Stimulated activated CD8-positive, alpha-beta memory T cell treated with anti-CD3 and anti-CD28 coated beads, Interleukin-4, amount 100 ng/mL, for 1 hour (primary cell): ENCODE measurements at places on chromosomes 12 and 14.

DNA sequence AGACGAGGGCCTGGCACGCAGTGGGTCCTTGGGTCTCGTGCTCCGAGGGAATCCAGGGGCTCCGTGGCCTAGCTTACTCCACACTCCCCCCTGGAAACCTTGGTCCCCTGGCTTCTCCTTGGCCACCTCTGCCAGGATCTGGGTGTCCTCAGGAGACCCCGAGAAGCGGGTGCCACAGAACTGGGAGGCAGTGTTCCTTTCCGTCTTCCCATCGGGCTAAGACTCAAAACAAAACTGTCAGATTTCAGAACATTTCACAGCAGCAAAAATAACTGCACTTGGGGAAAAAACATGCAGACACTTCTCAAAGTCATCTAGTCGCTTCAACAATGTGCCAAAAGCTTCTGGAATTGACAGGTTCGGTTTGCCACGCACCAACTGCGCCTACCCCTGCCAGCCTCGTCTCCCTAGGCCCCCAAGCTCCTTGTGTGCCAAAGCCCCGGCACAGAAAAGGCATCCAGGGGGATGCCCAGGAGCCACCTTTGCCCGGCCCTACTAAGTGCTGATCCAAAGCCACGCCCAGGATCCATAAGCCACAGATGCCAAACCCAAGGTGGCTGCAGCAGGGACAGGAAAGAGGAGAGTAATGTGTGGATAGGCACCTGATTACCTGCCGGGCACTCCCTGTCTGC, 58.4 kb upstream of the DIO3 start:
- no peak for DNase-seq

DNA sequence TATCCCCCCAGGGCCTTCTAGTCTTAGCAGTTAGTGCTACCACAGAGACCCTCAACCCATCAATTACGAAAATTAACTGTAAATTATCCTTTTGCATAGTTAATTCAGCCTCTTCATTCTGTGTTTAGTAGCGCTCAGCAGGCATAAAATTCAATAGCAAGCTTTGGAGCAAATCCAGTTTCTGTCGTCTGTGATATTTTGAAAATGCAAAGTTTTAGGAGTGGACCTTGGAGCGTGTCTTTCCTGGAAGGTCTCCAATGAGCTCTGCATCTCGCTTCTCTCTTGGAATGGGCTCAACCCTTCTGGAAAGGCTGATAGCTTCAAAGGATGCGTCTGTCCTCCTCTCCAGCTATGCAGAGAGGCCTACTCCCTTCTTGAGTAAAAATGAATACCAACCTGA, 222.9 kb downstream of the SLC15A4 start:
- DNase-seq, result no peak

GRCh38 chr12:12686925-12687324, 9.1 kb downstream of the GPR19 start:
- no peak for DNase-seq

GRCh38 chr12:115362339-115362976, 678.5 kb upstream of the TBX3 start:
- no peak for DNase-seq

GRCh38 chr14:54329082-54329695, 67.6 kb upstream of the CDKN3 start:
- DNase-seq, result no peak

GRCh38 chr12:56229916-56230431, at the start of gene SLC39A5:
SLC39A5 (plus strand) TSS chr12:56230051; CDS start chr12:56231275, 1,224 bp downstream.
- DNase-seq, result no peak

GRCh38 chr14:52485350-52485960, 66.8 kb downstream of the TXNDC16 start:
- no peak for DNase-seq

- DNase-seq, result no peak
Measured at GRCh38 chr12:76413121-76413520, 64.9 kb upstream of the BBS10 start.

DNA sequence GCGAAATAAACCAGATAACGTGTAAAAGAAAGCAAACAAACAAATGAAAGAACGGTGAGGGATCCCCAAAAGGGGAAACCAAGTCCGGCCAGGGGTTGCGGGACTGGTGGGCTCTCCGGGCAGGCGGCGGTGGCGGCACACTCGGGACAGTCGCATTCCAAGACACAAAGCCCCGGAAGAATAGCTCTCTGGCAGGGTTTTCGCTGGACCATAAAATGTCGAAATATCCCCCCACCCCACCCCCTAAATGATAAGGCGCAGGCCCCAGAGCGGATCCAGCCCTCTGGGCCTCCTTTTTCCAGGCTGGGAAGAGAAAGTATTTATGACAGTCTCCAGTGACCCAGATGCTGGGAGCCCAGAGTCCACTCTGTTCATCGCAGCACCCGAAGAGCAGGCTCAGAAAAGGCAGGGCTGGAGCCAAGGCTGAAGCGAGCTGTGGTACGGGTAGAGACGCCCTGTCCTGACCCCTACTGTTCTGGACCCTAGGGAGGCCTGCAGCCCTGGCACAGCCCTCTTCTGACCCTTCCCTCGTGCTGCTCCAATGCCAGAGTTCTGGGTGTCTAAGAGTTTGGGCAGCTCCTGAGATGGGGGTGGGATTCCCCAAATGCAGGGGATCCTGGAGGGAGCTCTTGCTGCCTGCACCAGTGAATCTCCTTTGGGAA, 2.1 kb upstream of the HOXC8 start:
- DNase-seq, result no peak

GRCh38 chr12:66331814-66332213, 29.5 kb downstream of the HELB start:
- no peak for DNase-seq

DNA sequence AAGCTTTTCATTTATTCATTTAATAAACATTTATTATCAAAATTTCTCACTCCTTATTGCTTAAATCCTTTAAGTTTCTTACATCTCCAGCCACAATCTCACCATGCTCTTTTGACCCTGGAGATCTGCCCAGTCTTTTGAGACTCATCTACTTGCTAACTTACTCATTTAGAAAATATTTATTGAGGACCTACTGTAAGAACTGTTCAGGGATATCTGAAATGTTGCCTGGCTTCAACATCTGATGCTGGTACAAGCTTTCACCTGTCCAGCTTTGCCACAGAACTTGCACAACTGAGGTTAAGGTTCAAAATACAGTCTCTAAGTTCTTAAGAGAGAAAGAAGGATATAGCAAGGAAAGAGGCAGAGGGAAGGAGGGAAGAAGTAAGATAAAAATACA, 17.5 kb upstream of the GXYLT1 start:
- DNase-seq, result no peak

- DNase-seq, result no peak
Measured at GRCh38 chr12:46523863-46524770, 151.5 kb upstream of the SLC38A2 start.

DNA sequence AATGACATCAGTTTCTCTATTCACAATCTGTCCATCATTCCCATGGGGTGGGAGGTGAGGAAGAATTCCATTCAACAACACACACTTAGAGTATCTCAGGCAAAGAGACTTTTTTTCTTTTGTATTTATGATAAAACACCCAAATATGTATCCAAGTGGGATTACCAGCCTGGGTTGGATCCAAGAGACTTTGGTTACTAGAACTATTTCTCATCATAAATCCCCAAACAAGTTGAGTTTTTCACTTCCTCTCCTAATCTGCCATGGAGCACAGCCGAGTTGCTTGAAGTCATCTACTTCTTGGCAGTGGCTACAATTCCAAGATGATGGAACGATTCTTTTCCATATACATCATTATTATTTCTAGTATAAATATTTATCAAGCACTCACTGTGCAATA, 209.2 kb upstream of the HMGA2 start:
- no peak for DNase-seq

GRCh38 chr14:70784886-70785285, 24.4 kb downstream of the MAP3K9 start:
- DNase-seq, result no peak

- DNase-seq, result no peak
Measured at GRCh38 chr14:30518867-30519560, 39.9 kb upstream of the G2E3 start.

DNA sequence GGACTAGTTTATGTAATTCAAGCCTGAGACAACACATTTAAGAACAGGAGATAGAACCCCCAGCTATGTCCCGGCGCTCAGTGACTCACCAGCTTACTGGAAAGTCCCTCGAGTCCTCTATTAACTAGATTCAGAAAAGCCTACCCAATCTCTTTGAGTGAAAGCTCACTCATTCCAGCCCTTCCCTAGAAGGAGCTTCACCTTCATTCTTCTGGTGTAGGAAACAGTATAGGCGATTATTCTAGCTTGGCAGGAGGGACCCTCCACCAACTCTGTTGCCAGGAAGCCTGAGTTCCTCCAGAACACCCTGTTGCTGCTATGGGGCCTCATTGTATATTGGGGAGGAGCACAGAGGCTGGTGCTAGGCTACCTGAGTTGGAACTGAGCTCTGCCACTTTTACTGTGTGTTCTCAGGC, 57.2 kb upstream of the AEBP2 start:
- DNase-seq, result no peak

DNA sequence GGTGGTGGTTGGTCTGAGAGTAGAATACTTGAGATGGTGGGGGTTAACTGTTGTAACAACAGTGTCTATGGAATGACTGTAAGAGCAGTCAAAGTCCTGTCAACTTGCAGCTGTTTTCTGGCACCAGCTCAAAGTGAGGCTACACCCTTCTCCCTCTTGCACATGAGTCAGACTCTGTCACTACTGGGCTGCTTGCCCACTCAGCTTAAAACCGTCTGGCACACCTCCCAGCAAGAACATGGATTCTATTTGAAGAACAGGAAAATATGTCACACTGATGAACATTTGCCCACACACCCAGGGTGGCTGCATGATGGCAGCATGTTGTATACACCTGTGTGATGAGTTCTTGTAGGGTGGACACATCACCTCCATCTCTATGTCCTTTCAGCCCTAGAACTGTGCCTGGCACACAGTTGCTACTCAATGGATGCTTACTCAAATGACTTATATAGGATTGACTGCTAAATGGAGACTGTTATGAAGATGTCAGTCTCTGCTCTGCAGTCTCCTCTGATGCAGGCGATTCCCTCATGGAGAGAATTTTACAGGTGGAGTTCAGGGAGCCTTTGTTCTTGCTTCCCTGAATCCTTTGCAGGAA, 19.3 kb upstream of the SERPINA6 start:
- DNase-seq, result no peak

GRCh38 chr12:124809878-124810277, 53.8 kb downstream of the SCARB1 start:
- no peak for DNase-seq

GRCh38 chr14:51895375-51895774, 35.0 kb downstream of the GNG2 start:
- DNase-seq, result no peak

DNA sequence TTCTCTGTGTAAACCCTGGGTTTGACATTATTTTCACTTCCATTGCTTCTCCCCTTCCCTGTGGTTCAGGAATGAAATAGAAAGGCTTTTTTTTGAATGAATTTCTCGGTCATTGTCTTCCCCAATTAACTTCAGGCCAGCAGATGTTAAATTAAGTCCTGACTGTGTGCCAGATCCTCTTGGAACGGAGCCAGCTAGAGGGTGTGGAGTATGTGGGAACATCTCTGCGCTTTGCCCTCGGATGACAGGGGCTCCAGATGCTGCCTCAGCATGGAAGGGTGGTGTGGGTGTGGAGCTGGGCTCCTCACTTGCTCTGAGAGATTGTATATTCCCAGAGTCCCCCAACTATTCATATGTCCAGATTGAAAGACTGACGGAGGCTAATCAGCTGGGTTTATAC, 13.1 kb downstream of the KRT85 start:
- DNase-seq, result no peak

GRCh38 chr12:47808050-47808449, 11.7 kb downstream of the HDAC7 start:
- peak; percentile 60 for DNase-seq

DNA sequence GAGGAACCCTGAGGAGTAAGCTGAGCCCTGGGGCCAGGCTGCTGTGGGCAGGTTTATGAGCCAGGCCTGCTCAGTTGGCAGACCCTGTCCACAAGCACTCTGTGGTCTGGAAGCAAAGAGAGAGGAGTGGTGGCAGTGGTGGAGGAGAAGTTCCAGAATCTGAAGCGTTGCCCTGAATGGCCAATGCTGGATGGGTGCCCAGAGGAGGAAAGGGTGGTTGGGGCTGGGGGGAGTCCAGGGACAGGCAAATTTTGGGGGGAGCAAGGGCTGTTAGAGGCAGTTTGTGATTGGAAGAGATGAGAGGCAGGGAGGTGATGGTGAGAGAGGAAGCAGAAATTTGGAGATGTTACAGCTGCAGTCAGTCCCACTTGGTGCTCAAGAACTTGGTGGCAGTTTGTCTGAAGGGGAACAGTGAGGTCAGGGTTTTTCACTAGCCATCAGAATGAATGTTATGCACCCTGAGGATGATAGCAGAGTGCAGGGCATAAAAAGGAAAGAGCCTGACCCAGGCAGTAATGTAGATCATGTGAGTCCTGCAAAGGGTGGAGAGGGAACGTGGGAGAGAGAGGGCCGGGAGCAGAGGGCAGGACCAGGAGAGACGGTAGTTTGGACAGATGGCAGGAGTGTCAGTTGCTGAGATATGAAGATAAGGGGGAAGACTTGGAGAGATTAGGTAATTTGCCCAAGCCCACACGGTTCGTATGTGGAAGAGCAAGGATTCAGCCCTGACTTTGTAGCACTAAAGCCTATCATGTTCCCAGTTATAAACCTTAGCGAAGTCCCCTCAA, 51.2 kb downstream of the GALNT8 start:
- DNase-seq, result no peak

GRCh38 chr14:91135039-91135438, 21.2 kb downstream of the DGLUCY start:
- no peak for DNase-seq

DNA sequence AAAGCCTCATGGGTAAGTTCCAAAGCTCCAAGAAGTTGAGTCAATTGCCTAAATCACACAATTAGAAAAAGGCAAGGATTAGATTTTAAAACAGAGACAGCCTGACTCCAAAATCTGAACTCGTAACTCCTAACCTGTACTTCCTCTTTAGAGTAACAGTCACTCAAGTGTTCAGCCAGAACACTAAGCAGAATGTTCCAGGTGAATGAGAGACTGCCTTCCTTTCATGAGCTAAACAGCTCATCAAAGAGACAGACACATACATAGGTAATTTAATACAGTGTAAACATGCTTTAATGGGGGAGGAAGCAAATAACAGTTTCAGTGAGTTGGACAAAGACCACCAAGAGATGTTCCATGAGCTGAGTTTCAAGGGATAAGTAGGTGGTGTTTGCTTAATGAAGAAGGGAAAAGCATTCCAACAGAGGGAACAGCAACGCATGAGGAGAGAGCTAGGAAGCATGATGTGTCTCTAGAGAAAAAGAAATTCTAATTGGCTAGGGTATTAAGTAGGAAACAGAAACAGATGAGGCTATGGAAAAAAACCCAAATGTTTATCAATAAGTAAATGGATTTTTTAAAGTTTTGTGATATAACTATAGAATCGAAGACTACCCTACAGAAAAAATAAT, 403.9 kb downstream of the MED13L start:
- DNase-seq, result no peak
